ENCODE measurements at places on chromosomes 13 and 19. TPM values are rescaled to one million over a fixed set of nuclear protein-coding genes. Genes with fewer than 3 reads are reported as not detected.

DNA sequence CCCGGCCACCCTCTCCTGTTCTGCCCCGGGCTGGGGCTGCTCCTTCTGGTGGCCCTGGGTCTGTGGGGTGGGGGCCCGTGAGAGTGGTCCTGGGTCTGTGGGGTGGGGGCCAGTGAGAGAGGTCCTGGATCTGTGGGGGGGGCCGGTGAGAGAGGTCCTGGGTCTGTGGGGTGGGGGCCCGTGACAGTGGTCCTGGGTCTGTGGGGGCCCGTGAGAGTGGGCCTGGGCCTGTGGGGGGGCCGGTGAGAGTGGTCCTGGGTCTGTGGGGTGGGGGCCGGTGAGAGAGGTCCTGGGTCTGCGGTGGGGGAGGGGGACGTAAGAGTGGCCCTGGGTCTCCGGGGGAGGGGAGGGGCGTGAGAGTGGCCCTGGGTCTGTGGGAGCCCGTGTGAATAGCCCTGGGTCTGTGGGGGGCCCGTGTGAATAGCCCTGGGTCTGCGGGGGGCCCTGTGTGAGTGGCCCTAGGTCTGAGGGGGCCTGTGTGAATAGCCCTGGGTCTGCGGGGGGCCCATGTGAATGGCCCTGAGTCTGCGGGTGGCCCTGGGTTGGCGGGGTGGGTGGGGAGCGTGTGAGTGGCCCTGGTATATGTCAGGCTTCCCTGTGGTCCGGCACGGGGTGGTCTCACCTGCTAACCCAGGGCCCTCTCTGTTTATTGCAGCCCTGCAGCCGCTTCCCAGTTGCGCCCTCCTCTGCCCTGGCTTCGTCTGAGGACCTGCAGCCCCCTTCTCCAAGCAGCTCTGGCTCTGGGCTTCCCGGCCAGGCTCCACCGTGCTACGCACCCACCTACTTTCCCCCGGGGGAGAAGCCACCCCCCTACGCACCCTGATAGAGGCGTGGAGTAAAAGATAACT lies 52.3 kb downstream of the TMEM255B start:
- no peaks in the 10 kb centered on the region for H3K36me3 ChIP-seq
- peaks cover 7% of the 10 kb centered on the region for H3K4me1 ChIP-seq
- no peaks in the 10 kb centered on the region for H3K27me3 ChIP-seq
- H3K4me3 ChIP-seq, result no peak overlapping the region
- no peak overlapping the region for H3K27ac ChIP-seq

DNA sequence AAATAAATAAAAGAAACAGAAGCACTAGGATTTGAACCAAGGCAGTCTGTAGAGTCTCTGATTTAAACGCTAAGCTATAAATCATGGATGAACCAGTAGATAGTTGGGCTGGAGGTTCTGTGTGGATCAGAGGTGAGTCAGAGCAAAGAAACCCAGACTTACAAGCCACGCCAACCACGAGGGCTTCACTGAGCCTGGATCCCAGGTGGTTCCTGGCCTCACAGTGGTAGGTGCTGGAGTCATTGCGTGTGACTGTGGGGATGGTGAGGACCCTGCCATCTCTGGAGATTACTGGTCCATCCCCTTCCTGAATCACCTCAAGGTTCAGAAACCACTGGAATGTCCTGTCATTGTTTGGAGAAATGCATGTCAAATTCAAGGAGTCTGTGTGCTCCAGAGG lies 19.3 kb upstream of the CEACAM20 start:
- H3K4me1 ChIP-seq, result no peaks in the 10 kb centered on the region
- H3K4me3 ChIP-seq, result no peak overlapping the region
- no peaks in the 10 kb centered on the region for H3K27me3 ChIP-seq
- H3K36me3 ChIP-seq, result no peaks in the 10 kb centered on the region

DNA sequence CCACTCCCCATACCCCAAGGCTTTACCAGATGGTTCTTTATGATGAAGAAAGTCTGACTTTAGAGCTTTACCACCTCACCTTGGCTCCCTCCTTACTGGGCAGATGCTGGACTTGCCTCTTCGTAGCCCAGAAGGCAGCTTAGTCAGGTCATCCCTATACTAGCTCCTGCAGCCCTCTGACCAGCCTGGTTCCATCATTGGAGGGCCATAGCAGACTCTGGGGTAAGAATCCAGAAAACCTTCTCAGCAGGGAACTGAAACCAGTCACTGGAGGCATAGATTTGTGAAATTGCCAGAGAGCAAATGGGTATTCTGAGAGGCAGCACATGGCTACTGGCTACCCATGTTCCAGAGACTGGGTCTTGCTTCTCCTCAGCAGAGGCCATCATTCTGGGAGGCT lies 21.8 kb upstream of the ZNF492 start:
- H3K4me1 ChIP-seq, result no peaks in the 10 kb centered on the region
- no peak for DNase-seq
- no peaks in the 10 kb centered on the region for H3K27me3 ChIP-seq
- H3K27ac ChIP-seq, result no peak overlapping the region
- H3K36me3 ChIP-seq, result no peaks in the 10 kb centered on the region
- H3K4me3 ChIP-seq, result no peak overlapping the region

Gene PLK5
- not detected for total RNA-seq

Gene FCER2
- total RNA-seq, result 0.96 TPM

Gene KCNN4
- 93.8 TPM for total RNA-seq

GRCh38 chr13:69882451-69882850 lies 225.2 kb upstream of the ATXN8OS start:
- H3K27ac ChIP-seq, result no peak overlapping the region
- no peak overlapping the region for H3K4me3 ChIP-seq
- no peaks in the 10 kb centered on the region for H3K27me3 ChIP-seq
- no peak for DNase-seq
- H3K36me3 ChIP-seq, result no peaks in the 10 kb centered on the region

DNA sequence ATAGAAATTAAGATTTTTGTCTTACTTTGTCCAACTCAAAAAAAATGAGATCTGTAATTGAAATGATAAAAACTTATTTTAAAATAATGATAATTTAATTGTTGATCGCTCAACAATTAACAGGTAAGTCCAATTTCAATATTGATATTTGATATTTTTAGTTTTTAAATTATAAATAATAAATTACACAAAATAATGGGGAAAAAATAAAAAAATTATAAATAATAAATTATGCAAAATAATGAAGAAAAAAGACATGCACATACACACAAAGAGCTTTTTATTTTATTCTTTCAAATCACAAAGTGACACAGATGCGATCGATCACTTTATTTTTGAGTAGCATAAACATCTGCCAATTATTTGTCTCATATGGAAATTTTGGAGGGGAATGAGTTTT lies 40.8 kb downstream of the KCTD12 start:
- H3K36me3 ChIP-seq, result no peaks in the 10 kb centered on the region
- no peak overlapping the region for H3K27ac ChIP-seq
- DNase-seq, result no peak
- H3K27me3 ChIP-seq, result no peaks in the 10 kb centered on the region
- H3K4me1 ChIP-seq, result no peaks in the 10 kb centered on the region

GRCh38 chr13:37369616-37370015 lies 229.0 kb downstream of the POSTN start:
- H3K27me3 ChIP-seq, result no peaks in the 10 kb centered on the region
- no peaks in the 10 kb centered on the region for H3K4me1 ChIP-seq
- no peak for DNase-seq

- H3K36me3 ChIP-seq, result no peaks in the 10 kb centered on the region
- DNase-seq, result no peak
- H3K27ac ChIP-seq, result no peak overlapping the region
- H3K27me3 ChIP-seq, result no peaks in the 10 kb centered on the region
These were observed 30.2 kb upstream of the C19orf12 start for GRCh38 chr19:29745253-29745652.

DNA sequence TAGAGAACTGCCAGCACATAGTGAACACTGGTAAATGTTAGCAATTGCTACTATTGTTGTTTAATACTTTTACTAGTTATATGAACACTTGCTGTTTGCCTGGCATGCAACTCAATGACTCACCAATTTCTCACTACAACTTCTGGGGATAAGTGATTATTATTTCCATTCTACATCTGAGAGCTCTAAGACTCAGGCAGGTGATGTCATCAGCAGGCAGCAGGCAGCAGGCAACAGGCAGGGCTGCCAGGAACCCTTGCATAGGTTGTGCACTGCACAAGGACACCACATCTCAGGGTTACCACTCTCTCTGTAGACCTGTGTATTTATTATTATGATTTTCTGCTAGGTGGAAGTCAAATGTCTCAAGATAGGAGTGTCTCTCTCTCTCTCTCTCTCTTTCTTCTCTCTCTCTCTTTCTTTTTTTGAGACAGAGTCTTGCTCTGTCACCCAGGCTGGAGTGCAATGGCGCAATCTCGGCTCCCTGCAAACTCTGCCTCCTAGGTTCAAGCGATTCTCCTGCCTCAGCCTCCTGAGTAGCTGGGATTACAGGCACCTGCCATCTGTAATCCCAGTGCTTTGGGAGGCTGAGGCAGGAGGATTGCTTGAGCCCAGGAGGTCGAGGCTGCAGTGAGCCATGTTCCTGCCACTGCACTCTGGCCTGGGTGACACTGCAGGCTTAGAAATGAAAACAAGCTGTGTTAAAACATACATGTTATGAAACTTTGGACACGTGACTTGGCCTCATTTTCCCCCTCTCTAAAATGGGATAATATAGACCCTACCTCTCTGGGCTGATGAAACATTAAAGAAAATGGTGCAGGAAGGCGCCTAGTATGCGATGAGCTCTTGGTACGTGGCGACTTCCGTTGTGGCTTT lies 22.7 kb downstream of the HPN start:
- no peaks in the 10 kb centered on the region for H3K36me3 ChIP-seq
- no peaks in the 10 kb centered on the region for H3K27me3 ChIP-seq
- no peak overlapping the region for H3K4me3 ChIP-seq
- H3K4me1 ChIP-seq, result peaks cover 8% of the 10 kb centered on the region
- DNase-seq, result no peak

Gene IGFL1
- total RNA-seq, result not detected

GRCh38 chr19:49340069-49340864 lies 5.1 kb downstream of the CD37 start:
- no peak overlapping the region for H3K27ac ChIP-seq
- DNase-seq, result no peak
- H3K27me3 ChIP-seq, result no peaks in the 10 kb centered on the region
